ENCODE measurements at places on chromosomes 4 and X.

DNA sequence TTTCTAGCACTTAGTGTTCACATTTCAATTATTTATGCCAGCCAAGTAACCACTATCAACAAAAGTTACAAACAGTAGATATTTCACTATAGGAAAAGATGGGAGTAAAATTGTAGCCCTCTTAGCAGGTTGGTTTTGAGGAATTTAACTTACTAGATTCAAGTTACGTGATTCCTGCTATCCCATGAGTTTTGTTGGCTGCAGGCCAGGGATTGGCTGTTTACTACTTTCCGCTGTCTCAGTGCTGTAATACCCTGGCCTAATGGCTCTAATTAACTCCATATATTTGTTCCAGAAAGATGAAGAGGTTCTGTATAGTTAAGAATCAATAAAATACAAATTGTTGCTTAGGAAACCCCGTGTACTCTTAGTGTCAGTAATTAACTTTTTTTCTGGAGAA is 55.5 kb upstream of the MAGED1 start:
- no peak for DNase-seq

DNA sequence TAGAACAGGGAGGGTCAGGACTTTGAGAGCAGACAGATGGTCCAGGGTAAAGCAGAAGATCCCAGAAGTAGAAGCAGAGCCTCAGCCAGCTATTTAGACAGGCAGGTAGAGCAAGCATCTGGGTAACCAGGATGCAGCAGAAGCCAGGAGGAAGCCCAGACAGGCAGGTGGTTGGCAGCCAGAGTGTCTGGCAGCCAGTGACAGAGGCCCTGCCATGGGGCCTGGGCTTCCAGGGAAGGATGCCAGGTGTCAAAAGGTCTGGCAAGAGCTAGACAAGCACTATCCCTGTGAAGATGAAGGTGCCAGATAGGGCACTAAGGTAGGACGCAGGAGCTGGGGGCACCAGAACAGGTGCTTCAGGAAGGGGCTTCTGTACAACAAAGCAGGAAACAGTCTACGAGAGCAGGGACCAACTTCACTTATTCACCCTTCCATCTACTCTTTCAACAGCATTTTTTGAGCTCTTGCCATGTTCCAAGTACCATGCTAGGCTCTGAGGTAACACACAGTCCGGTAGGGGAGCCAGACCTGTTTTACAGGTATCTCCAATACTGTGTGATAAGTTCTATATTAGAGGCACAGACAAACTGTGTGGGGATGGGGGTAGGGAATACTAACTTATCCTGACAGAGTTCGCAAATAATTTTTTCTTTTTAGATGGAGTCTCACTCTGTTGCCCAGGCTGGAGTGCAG is 38.1 kb upstream of the GJB1 start:
- peak; percentile 2 for DNase-seq

DNA sequence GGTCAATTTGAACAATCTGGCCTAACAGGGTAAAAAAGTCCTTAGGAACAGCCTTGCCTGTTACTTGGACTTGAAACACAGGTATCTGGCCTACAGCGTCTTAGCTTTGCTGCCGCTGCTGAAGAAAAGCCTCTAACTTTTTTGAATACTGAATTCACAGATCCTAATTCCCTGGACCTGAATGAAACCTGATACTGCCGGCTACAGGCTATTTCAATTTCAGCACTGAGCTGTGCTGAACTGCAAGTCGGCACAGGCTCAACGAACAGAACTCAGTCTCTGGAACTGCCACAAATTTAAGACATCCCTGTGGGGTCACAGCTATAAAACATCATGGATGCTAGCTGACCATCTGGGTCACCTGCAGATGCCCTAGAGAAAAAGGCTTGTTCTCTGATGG is 7.2 kb downstream of the NR0B1 start:
- no peak for DNase-seq

- no peak for DNase-seq
Observed at GRCh38 chr4:151888367-151888866, 127.6 kb upstream of the GATB start.

GRCh38 chrX:53075011-53075410 is 7.2 kb upstream of the TSPYL2 start:
- no peak for DNase-seq
